ENCODE measurements at places on chromosomes 5 and 9.

DNA sequence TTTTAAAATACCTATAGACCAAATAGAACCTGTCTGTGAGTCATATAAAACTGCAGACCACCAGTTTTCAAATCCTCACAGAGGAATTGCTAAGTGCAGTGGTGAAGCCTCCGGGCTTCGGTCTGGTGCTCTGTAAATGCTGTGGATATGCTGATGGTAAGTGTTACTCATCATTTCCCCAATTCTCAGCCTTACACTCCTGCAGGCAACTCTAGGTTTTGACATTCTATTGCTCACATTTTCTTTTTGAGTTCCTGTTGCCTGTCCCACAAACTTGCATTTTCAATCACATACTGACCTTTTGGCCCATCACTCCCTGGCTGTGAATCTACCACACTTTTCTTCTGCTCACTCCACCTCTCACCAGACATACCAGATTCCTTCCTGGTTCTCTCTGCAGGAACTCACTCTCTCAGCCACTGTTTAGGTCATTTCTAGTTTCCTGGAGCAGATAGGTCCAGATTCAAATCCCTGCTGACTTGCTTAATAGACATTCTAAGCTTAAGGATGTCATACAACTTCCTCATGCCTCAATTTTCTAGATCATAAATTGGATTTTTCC, 192.9 kb downstream of the RAB3C start:
- no peak for DNase-seq

DNA sequence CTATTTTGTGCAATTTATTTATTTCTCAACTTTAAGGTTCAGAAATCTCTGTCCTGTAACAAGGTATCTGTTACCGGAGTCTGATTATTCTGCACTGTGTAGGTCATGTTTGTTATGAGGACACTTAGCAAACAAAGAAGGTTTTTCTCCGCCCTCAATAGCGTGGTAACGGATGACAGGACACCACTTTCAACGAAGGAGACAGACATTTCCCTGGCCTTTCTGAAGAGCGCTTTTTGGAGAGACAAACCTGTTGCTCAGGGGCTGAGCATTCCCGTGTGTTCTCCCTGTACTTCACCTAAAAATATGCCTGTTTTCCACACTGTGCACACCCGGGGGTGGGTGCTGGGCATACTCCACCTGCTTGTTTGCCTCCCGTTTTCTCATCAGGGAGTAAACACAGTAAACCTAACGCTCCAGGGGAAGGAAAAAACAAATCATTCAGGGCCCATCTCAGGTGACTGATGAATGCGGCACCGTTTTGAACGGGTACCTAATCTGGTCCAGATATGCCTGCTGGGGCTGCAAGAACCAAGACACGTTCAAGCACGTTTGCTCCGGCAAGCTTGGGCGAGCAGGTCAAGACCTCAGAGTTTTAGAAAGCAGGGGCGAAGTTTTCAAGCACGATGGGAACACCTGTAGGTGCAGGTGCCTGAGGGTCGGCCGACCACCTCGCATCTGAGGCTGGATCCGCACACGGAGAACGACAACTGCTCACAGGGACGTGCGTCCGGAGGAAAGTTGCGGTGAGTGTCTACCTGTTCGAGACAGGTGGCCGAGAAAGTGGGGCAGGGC, 859 bp downstream of the RETREG1 start:
- DNase-seq: no peak

- DNase-seq: no peak
Measured at GRCh38 chr9:26675035-26675434, 217.6 kb downstream of the CAAP1 start.

- no peak for DNase-seq
Measured at GRCh38 chr5:158051036-158051435, 192.1 kb upstream of the CLINT1 start.

- DNase-seq: no peak
Measured at GRCh38 chr9:109506097-109506712, 8.1 kb upstream of the PTPN3 start.

DNA sequence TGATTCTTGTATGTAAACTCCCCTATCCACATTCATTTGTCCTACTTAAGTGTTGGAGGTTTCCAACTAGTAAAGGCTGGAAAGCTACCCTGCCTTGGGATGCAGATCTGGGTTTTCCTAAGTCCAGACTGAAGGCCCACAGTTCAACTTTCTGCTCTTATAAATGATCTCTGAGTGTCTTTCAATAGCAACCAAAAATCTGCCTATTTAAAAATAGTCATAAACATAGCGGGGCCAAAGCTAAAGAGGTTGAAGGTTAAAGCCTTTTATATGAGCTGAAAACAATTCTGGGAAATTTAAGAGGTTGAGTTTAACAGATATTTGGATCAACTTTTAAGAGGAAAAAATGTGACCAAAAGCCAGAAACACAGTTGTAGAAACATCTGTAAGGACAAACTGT, 87.2 kb downstream of the NTRK2 start:
- no peak for DNase-seq

GRCh38 chr5:74761241-74761640, 5.7 kb downstream of the GFM2 start:
- DNase-seq: peak; percentile 3

DNA sequence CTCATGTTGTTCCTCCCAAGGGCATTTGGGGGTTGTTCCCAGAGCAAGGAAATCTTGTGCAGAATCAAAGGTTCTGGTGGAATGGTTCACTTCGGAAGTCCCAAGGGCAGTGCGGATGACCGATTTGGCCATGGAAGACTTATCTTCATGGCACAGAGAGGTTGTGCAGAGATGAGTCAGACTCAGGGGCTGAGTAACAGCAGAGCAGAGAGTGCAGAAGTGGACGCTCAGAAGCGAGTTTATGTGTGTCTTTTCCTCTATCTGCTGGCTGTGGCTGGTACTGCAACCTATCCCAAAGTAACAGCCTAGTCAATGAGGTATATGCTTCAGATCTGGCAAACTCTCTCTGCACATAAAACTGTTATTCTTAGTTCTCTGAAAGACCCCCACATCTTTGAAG, 118.1 kb downstream of the DPYSL3 start:
- DNase-seq: peak; percentile 84
